CD4-positive, alpha-beta T cell treated with Interleukin-10 for 1 hour (primary cell): ENCODE measurements at places on chromosomes 2 and 18.

GRCh38 chr2:207492461-207492860 is 37.3 kb upstream of the CREB1 start:
- no peak for DNase-seq

DNA sequence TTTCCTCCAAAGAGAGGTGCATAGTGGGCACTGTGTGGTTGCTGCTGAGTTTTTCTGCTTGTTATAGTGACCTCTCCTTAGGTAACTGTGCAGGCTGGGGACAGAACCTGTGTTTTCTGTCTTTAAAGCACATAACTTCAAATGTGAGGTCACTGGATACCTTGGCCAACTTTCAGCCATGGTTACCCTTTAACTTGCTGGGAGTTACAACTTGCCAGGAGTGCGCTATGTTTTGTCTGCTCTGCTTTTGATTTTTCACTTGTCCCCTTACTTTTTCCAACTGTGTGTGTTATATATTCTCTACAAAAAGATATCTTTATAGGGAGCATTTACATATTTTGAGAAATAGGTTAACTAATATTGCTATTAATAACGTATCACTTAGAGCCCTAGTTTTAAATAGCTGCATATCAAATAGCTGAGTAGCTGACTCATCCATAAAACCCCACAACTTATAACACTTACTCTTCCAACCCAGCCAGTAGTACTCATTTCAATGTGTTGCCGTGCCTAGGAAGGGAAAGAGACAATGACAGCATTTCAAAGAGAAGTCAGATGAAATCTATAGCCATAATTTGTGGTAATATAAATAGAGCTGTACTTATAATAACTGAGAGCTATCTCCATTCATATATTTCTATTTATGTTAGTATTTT is 51.6 kb downstream of the DPP4 start:
- DNase-seq = no peak

DNA sequence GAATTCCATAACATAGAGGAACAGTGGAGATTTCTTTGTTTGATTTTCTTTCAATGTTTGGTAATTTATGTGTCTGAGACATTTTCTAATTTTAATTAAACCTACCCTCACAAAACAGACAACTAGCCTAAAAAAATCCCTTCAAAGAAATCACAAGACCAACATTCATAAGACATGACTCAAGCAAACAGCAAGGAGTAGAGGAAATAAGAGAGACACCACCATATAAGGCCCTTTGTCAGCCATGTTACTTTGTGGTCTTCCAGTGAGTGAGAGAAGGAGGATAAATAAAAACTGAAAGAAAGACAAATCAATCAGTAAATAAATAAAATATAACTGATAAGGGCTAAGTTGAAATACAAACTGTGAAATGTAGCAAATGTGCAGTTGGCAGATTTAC is 830.8 kb upstream of the SLC39A10 start:
- DNase-seq = no peak

GRCh38 chr18:36215577-36215976 is 28.3 kb downstream of the MOCOS start:
- DNase-seq = no peak

DNA sequence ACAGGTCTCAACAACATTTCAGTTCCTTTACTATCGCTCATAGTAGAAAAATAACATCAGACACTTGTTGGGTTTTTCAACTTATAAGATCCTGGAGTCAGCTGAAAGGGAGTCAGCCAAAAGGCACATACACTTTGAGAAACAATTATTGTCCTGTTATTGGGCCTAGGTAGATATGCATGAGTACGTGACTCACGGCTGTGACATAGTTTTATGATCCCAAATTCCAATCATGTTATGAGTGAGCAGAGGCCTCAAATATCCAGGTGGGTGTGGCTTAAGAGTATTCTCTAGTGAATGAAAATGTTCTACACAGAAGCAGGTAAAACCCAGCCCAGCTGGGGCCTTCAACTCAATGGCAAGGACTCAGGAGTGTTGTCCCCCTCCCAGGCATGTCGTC is 27.2 kb downstream of the SERPINB8 start:
- DNase-seq = no peak

DNA sequence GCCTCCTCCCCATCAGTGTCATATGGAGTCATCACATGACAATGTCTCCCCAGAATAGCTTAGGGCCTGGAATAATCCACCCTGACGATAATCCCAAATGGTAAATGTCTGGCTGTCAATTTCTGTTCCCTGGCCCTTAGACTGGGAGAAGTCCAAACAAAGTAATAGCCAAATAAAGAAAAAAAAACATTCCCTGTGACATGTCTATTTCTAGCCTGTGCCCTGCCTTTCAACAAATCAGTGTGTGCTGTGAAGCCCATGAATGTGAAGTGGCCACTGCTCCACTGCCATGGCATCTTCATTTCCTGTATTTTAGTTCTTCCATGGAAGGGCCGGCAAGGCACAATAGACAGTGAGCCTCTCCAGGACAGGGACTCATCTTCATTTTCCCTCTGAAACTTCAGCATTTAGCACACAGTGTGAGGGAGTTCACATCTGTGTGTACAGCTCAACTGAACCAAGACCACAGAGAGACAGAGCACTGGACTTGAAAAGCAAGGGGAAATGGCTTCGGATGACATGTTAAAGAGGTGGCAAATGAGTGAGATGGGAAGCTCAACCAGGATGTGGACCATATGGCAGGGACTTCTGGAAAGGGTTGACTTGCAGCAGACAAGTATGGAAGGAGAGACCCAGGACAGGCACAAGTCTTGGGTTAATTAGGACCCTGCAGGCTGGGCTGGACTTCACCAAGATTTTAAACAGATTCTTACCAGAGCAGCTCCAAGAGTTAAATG is 140.0 kb downstream of the ANTXR1 start:
- DNase-seq = no peak

DNA sequence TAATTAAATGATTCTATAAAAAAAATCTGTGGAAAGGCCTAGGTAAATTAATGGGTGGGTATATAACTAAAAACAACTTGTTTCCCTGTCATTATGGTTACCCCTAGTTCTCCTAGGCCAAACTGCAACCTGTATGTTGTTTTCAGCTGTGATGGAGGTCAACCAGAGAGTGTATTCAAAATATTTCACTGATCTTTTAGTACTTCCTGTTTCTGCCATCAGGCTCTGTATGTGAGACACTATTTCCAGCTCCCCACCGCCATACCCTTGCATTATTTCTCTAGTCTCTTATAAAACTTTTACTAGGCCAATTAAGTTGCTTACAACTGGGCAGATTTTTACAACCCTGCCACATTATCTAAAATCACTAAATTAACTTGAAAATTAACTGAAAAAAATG is 21.0 kb upstream of the CDKL4 start:
- no peak for DNase-seq

DNA sequence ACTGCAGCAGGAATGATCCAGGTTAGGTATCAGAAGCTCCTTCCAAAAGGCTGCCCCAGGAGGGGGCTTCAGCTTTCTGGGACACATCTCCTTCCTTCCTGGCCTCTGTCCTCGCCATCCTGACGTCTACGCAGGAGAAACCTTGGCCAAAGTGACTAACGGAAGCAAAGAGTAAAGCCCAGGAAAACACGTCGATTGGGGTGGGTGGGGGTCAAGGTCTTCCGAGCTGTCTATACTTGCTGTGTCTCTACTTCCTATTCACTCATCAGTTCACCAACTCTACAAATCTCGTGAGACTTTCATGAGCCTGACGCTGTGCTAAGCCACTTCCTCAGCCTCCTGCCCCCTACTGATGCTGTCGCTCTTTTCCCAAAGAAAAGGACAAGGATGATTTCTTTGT is 212.6 kb downstream of the TNS1 start:
- peak; percentile 46 for DNase-seq

DNA sequence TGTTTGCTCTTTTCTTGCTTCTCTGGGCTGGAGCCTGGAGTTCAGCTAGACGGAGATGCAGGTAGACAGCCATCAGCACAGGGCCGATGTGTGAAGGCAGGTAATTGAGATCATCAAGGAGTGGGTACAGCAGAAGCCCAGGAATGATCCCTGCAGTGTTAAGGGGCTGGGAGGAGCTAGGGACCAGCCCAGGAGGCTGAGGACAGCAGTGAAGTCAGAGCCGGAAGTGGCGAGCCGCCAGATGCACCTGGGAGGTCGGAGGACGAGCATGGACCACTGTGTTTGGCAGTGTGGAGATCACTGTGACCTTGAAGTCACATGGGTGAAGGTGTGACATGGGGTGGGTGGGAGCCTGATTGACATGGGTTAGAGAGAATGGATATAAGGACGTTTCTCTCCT is 6.2 kb upstream of the ZNF236 start:
- DNase-seq = no peak

- DNase-seq = no peak
Measured at GRCh38 chr2:141316103-141316502, 814.7 kb downstream of the LRP1B start.

GRCh38 chr2:63124218-63124617 is 73.6 kb downstream of the OTX1 start:
- DNase-seq = no peak

- no peak for DNase-seq
Measured at GRCh38 chr2:46337208-46337994, 40.2 kb downstream of the EPAS1 start.

- no peak for DNase-seq
Measured at GRCh38 chr18:35494251-35495220, 3.2 kb downstream of the INO80C start.

DNA sequence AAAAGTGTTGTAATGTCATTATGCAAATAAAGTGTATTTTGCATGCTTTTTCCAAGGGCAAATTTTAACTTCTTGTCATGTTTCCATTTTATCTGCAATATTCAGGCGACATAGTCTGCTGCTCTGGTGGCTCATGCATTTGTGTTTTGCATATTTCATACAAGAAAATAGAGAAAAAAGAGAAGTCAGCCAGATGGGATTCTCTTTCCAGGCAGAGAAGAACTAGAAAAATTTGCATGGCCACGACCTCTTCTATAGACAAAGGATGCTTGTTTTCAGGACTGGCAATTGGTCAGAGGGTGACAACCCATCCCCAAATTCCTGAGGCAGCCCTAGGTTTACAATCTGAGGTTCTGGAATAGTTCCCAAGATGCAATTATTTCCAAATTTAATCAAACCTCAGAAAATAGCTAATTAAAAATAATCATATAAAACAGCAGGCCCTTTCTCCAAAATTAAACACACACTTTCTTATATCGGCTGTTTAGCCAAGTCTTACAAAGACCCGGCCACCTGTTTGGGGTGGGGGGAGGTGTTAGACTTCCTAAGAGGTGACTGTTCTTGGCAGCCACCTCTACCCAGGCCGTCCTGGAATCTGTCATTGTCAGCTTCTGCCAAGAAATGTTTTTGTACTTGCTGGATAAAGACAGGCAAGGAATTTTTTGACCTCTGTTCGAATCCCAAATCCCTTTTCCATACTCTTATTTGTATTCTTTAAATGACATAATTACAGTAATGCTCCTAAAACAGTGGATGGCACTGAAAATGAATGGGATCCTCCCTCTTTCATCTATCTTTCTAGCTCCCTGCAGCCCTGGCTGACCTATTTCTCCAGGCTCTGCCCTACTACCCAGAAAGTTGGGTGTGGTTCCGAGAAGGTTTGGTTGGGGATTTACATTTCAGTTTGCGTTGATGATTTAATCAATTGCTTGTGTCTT is 20.8 kb upstream of the SOS1 start:
- peak; percentile 62 for DNase-seq

- DNase-seq = no peak
Measured at GRCh38 chr18:36640021-36640952, 188.5 kb downstream of the TPGS2 start.

DNA sequence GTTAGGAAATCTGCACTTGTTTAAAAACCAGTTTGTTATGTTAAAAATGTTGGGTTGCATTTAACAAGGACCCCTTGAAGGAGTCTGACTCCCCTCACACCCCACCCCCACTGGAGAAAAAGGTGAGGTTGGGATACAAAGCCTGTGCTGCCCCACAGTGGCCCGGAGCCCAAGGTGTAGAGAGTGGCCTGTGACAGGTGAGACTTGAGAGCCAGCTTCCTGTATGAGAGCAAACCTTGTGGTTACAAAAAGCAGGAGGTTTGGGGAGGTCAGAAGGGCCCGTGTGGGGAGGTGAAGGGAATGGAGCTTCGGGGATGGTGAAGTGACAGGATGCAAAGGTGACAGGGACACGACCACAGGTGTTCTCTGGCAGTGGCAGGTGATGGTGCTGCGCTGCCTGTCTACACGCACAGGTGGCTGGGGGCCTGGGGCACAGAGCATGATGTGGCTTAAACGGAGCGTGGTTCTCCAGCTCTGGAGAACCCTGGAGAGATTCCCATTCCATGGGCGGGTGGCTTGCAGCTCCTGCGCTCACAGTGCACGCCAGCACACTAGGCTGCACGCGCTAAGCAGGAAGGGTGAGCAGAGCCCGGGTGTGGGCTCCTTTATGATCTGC is 29.0 kb downstream of the IMPA2 start:
- DNase-seq = no peak

DNA sequence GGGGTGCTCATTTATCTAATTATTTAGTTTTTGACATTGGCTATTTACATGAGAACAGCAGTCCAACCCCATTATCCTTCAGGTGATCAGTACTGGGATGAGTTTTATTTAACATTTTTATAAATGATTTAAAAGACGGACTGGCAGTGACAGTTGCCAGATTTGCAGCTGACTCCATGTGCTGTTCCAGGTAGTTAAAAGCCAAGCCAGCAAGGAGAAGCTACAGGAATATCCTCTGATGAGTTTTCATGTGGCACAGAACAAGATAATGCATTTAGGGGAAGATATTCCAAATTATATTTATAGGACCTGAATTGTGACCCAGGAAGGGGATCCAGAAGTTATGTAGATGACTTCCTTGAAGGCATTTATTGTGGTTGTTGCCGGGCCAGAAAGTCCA is 210.0 kb downstream of the MCFD2 start:
- no peak for DNase-seq

DNA sequence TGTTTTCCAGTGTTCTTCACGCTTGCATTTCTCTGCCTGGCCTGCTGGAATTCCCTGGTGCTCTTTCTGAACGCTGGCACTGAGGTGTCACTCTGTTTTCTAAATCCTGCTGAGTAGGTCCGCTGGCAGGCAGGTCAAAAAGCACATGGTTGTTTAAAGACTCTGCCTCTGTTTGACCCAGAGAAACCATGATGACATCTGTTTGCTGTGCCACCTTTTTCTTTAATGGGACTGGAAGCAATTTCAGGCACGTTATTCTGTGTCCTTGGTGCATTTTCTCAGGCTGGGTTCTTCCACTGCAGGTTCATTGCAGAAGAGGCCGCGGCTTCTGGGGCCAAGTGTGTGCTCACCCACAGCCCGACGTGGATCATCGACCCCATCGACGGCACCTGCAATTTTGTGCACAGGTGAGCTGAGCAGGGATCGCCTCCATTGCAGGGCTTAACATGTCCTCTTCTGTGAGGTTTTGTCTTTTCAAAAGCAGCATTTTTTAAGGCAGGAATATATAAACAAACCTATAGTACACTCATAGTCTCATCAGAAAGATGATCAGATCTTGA is 28.4 kb downstream of the IMPA2 start:
- DNase-seq = no peak

DNA sequence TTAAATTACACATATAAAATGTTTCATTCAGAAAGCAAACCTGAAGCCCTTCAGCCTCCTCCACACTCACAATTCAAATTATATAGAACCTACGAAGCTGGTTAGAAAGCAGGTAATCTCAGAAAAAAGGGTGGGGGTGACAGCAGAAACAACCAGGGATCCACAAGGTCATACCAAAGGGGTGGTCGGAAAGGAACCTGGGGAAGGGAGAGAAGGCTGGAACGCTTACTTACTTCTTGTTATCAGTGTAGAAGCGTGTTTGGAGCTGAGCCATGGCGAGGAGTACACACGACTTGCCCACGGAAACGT is 316 bp downstream of the WDR12 start:
- no peak for DNase-seq

GRCh38 chr2:15727396-15728244 is 136.0 kb downstream of the DDX1 start:
- DNase-seq = no peak
